ENCODE measurements at places on chromosomes 6 and 20.

GRCh38 chr20:37913567-37914366 lies 10.8 kb downstream of the VSTM2L start:
- no peak for DNase-seq

- no peak for DNase-seq
These were observed 128.6 kb downstream of the RNF144B start for GRCh38 chr6:18515767-18516166.

DNA sequence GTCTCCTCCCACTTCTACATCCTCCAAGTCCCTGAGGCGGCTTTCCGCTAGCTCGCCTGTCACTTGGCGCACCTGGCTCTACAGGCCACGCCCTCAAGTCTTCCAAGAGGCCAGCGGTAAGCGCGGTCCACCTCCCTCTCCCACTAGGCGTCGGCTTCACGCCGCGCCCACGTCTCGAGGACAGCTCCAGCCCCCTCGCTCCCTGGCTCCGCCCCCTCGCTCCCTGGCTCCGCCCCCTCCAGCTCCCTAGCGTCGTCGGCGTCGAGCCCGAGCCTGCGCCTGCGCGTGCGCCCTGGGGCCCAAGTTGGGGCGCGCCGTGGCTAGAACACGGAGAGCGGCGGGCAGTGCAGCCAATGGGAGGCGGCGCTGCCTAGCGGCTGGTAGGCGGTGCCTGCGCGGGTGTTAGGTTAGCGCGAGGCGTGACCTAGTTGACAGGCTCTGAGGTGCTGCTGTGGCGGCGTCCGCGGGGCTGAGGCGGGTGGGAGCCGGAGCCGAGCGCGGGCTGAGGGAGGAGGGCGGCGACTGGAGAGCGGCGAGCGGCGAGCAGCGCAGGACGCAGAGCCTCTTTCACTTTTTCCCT lies at the start of gene MACROD2:
MACROD2 (plus strand) TSS at position 431 of the 580 bp plus-strand sequence.
- DNase-seq = peak; percentile 74

- DNase-seq = no peak
These were observed 21.4 kb downstream of the UBE3D start for GRCh38 chr6:83044091-83044768.

DNA sequence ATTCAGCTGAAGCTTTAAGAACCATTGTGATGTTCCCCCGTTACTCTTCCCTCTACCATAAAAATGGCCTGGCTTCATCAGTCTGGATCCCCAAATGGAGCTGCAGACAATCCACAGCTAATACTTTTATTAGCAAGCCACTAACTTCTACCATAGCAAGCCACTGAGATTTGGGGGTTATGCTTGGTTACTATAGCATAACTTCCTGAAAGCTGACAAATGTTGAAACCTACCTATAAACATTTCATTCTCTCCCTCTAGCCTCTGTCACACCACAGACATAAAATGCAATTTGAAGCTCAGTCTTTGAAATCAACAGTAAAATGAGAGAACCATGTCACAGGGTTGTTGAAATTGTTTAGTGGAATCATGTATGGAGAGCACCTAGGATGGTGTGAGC lies 3.0 kb upstream of the HTR1E start:
- no peak for DNase-seq

GRCh38 chr6:82953871-82954270 lies 111.8 kb downstream of the UBE3D start:
- no peak for DNase-seq

GRCh38 chr6:113819169-113819830 lies 37.8 kb upstream of the MARCKS start:
- no peak for DNase-seq

DNA sequence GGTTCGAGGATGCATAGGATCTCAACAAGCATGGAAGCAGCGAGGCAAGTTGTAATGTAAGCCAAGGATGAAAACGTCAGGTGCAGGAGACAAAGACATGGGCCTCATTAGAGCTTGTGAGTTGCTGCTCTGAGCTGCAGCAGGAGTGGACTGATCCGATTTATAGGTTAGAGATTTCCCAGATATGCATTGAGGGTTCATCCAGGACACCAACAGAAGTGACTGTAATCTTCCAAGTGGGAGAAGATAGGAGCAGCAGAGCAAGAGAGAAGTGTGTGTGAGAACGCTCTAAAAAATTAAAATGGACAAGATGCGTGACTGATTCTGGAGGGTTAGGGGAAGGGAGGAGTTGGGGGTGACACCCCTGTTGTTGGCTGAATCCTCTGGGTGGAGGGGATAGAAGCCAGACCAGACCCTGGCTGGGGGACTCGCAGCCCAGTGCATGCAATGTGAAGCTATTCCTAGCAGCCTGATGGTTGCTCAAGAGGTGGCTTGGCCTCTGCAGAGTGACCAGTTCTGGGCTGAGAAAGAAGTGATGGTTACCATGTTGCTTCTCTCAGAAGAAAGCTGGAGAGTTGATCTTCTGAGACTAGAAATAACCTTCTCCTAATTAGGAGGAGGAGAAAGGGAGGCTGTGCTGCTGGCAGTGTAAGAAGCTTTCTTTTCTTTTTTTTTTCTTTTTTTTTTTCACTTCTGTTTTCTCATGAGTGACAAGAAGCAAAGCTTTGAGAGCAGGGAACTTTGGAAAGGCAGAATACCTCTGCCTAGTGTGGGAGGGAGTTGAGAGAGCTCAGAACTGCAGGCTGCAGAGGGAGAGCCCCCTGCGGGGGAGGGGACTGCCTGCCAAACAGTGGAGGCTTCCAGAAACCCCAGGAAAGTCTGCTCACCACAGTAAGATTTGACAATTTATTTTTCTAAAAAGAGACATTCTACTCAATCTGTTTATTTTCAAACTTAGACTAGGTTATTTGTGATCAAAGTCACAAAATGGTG lies 116.9 kb downstream of the SLX4IP start:
- DNase-seq = no peak

GRCh38 chr6:169249057-169249456 lies 4.6 kb downstream of the THBS2 start:
- DNase-seq = no peak

- DNase-seq = no peak
These were observed 35.5 kb downstream of the ABHD12 start for GRCh38 chr20:25355011-25355595.

DNA sequence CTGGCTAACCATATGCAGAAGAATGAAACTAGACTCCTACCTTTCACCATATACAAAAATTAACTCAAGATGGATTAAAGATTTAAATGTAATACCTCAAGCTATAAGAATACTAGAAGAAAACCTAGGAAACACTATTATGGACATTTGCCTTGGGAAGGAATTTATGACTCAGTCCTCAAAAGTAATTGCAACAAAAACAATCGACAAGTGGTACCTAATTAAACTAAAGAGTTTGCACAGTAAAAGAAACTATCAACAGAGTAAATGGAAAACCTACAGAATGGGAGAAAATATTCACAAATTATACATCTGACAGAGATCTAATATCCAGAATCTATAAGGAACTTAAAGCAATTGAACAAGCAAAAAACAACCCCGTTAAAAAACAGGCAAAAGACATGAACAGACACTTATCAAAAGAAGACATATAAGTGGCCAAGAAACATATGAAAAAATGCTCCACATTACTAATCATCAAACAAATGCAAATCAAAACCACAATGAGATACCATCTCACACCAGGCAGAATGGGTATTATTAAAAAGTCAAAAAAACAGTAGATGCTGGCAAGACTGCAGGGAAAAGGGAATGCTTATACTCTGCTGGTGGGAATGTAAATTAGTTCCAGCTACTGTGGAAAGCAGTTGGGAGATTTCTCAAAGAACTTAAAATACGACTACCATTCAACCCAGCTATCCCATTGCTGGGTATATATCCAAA lies 31.9 kb downstream of the RALGAPB start:
- DNase-seq = no peak

DNA sequence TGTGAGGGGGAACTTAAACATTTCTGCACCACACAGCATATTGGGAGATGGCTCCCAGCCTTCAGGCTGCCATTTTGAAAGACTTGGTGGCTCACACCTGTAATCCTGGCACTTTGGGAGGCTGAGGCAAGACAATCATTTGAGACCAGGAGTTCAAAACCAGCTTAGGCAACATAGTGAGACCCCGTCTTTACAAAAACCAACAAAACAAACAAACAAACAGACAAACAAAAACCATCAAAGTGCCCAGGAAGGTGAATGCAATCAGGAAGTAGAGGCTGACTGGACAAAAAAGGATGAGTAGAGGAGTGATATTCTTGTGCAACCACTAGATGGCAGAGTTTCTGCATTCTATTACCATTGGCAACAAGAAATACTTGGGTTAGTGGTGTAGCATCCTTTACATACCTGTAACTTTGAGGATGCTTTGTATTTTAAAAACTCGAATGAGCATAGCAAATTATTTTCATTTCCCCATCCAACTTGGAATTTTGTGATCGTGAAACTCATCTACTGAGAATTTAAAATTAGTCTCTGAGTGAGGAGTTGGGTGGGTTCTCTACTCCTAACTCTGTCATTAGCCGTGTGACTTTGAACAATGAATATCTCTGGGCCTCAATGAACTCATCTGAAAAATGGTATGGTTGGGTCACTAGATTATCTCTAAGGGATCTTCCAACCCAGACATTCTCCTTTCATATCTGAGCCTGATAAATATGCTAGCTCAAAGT lies 84.4 kb downstream of the CRYBG1 start:
- DNase-seq = no peak

- no peak for DNase-seq
These were observed 2.1 kb downstream of the KIAA1586 start for GRCh38 chr6:57048577-57048976.

DNA sequence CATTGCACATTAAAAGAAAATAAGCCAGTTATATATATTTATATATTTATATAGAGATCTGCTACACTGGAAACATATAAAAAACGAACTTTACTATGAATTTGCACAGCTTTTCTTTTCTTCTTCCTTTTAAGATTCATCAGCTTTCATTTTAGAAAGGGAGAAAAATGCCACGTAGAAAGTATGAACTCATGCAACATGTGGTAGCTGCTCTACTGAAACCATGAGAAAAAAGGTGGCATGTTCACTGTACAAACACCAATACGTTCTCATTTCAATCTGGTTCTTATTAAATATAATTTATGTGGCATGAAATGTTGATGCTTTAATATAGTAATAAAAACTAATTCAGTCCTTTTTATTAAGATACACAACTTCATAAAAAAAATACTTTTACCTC lies 68.8 kb upstream of the THEMIS start:
- no peak for DNase-seq

- no peak for DNase-seq
These were observed 42.5 kb downstream of the ATP9A start for GRCh38 chr20:51725584-51726176.

DNA sequence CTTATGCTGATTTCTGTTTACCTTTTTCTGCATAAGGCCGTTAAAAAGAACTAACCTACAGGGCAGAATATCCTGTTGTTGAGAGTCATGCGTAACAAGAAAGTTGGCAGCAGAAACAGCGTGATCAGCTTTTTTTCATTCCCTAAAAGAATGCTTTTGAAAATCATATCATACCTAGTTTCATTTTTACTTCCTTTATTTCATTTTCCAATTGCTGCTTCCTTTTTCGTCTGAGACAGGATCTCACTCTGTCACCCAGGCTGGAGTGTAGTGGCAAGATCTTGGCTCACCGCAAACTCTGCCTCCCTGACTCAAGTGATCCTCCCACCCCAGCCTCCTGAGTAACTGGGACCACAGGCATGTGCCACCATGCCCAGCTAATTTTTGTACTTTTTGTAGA lies 4.1 kb downstream of the CALHM6 start:
- no peak for DNase-seq

DNA sequence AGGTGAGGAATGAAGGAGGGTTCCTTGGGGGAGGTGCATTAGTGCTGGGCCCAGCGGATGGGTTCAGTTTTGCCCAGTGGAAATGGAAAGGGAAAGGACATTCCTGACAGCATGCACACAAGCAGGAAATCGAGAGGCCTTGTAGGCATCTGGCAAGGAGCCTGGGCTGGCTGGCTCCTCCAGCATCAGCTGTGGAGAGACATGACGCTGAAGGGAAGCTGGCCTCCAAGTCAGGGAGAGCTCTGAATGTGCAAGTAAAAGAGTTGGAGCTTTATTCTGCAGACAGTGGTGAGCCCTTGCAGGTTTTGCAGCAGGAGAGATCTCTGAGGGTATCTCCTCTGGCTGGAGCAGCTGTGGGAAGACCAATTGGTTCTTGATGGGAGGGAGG lies 154.3 kb downstream of the MRPL14 start:
- no peak for DNase-seq

DNA sequence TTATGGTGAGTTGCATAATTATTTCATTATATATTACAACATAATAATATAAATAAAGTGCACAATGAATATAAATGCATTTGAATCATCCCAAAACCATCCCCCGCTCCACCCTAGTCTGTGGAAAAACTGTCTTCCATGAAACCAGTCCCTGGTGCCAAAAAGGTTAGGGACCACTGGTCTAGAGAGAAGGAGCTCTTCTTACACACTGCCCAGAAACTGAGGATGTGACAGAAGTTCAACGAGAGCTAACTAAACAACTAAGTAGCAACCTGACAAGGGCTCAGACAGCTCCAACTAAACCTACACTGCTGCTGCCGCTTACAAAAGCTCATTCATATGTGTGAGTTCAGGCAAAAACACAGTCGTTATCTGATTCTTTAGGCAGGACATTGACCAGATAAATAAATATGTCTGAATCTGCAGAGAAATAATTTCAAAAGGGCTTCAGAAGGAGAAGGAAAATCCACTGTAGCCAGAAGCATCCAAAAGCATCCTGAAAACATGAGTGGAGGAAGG lies 125.9 kb downstream of the ATXN1 start:
- DNase-seq = no peak

DNA sequence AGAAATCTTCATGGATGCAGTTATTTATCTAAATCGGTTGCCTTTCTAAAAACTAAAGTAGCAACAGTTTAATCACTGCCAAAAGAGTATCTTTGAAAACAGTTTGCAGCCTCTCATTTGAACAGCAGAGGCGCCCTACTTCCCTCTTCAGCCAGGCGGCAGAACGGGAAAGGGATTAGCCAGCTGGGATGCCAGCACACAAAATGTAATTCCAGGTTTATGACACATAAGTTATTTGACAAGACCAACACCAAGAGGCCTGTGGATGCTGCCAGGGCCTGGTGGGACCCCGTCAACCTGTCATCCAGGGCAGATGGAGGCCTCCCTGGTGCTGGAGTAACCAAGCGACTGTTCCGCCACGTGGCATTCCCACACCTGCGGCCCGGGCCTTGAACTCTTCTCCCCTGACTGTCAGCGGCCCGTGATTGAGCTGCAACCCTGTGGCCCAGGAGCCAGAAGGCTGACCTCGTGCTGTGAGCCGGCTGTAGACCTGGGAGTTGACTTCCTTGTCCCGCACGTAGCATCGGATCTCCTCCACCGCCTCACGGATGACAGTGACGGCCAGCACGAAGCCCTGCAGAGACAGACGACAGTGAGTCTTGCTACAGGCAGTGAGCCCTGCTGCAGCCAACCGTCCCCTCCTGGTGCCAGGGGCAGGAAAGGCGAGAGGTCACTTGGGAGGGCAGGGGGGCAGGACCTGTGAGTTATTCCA lies 55.5 kb downstream of the ATP9A start:
- no peak for DNase-seq

Measured in NCI-H524 treated with DMSO at 0.1 percent for 48 hours (cell line).